ENCODE measurements at places on chromosomes 3 and 15.

DNA sequence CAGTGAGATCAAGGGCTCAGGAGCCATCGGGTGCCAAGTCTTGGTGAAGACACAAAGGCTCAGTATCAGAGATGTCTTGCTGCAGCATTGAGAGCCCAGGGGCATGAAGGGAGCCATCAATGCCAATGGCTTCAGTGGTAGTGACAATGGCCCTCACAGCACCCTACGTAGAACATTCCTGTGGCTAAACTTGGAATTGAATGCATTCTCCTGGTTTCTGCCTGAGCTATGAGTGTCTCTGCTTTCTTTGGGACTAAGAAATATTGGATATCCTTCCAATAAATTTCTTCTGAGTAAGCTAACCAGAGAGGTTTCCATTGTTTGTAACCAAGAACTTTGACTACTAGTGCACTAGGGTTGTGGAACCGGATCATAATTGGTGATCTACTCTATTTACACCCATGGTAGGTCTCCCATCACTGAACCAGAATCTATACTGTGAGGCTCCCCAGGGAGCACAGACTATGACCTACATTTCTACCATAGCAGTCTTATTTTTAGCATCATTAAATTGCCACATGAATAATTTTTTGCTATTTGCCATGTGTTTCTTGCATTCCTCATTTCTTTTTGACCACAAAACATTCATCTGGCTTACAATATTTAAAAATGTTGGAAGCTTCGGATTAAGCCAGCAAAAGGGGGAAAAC, 31.6 kb upstream of the PDZRN3 start:
- no peak for DNase-seq

DNA sequence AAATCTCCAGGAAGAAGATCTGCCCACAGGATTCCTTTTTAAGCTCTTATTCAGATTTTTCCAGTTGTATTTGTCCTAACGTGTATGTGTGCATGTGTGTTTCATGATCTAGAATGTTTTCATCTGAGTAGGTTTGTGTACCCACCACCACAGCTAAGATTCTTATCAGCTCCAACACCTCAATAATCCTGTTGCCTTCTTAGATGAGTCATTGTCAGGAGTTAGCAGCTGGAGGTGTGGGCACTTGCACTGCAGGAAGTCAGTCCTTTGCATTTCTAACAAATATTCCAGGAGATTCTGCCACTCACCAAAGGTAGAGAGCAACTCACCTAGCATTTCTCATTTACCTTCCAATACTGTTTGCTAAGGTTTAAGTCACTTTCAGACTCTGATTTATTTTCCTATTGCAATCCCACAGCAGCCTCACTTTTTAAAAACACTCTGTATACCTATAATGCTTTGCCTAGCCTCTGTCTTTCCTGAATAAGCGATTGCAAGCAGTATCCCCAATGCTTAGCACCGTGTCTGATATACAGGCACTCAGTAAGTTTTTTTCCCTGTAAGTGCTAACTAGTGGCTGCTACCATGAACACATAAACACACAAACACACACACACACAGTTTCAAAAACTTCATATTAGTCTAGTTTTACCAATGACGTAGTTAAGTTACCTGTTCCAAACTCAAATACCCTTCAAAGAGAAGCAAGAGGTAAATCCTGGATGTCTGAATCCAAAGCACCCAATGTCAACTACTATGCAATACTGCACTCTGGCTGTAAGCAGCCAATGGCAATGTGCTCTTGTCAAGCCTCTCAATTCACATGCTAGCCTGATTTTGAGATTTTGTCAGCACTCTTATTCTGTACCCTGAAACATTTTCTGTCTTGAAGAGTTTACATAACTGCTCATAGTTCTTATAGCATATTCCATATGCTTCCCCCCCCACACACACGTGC, 713.5 kb upstream of the LMCD1 start:
- no peak for DNase-seq

- no peak for DNase-seq
These were observed 29.2 kb downstream of the GJD2 start for GRCh38 chr15:34725556-34725955.

- DNase-seq: no peak
These were observed 995.3 kb downstream of the OTOL1 start for GRCh38 chr3:162491952-162492351.

DNA sequence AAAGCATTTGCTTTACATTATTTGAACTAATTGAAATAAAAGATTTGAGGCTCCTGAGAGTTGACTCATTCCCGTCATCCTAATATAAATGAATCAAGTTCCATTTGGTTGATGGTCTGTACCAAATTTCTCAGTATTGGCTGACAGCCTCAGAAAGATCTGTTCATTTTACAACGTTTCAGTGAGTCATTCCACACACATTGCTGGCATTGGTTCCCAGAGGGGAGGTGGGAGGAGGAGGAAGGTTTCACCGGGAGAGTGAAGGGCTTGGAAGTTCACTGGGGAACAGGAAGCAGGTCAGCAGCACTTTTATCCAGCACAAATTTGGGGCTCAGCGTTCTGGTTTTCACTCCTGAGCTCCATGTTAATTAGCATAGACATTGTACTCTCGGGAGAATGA, 176.7 kb upstream of the CADPS start:
- DNase-seq: no peak

DNA sequence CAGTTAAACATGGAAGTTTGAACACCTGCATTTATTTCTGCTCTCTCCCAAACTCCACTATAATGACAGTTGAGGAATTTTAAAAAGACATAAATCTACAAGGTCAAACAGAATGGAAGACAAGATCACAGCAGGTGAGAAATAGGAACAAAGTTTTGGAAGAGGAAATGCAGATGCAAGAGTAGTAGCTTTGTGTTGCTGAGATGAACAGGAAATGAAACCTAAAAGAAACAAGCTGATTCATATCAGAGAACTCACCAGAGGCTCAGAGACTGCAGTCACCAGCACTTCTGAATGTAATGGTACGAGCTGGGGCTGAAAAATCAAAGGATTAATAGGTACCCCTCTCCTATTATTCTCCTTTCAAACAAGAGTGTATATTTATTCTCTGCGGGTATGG, 459.9 kb downstream of the RAP2B start:
- DNase-seq: peak; percentile 23

- no peak for DNase-seq
These were observed 70.8 kb downstream of the ADAMTS9 start for GRCh38 chr3:64616953-64617352.

GRCh38 chr3:117433427-117433826, 723.8 kb downstream of the TUSC7 start:
- no peak for DNase-seq

DNA sequence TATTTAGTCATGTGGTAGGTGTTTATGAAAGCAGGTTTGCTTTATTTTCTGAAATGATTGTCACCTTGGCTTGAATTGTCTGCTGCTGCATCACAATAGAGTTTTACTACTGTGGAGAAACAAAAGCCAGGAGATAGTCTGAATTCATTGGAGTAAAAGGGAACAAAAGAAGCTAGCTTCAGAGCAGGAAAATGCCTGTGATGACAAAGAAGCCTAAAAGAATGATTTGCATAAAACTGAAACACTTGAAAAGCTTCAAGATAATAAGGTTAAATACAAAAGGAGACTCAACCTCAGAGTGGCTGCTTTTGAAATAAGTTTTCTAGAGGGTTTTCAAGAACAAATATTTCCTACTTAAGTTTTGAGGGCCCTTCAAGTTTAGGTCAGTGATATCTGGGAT, 138.3 kb downstream of the PTPRG start:
- DNase-seq: no peak

GRCh38 chr15:49282366-49282765, 112.3 kb downstream of the GALK2 start:
- DNase-seq: no peak

- no peak for DNase-seq
These were observed 15.8 kb upstream of the SST start for GRCh38 chr3:187685948-187686347.

DNA sequence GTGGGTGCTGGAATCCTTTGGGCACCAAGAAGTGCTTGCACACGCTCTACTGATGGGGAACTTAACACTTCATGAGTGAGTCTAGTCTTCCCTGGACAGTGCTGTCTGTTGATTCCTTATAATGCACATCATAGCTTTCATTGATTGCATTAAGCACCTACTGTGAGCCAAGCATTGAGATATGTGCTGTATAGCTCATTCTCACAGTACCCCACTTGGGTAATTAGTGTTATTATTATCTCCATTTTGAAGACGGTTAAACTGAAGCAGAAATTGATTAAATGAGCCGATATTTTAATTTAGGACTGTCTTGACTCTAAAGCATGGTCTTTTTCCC, 504 bp upstream of the PDHB start:
- no peak for DNase-seq

DNA sequence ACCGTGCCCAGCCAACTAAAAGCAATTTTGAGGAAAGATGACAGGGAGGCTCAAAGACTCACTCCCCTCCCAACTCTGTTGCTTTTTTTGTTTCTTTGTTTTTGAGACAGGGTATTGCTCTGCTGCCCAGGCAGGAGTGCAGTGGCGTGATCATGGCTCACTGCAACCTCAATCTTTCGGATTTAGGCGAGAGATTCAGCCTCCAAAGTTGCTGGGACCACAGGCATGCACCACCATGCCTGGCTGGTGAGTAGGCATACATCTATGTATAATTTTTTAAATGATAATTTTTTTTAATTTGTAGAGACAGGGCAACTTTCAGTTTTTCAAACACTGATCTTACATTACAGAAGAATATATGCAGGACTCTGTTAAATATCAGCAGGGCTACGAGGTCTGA, 15.8 kb upstream of the THUMPD3 start:
- DNase-seq: no peak

DNA sequence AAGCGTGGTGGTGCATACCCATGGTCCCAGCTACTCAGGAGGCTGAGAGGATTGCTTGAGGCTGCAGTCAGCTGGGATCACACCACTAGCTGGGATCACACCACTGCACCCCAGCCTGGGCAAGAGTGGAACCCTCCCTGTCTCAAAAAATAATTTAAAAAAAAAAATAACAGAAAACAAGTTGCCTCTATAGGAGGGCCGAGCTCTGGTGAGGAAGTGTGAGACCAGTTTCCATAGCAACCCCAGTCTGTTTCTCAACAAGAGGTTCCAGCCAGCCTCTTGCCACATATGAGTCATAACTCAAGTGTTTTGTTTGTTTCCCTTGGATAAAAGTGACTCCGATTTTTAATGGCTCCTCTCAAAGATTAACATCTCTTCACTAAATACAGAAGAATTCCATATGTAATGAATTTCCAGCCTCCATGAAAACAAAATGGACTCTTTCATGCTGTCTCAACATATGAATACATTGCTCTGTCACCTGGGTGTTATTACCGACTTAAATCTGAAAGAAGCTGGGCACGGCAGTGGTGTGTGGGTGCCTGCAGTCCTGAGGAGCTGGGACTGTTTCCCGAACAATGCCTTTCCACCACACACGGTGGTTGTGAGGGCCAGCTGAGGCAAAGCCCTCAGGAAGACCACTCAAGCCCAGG, 19.7 kb downstream of the TMEM43 start:
- DNase-seq: peak; percentile 100

DNA sequence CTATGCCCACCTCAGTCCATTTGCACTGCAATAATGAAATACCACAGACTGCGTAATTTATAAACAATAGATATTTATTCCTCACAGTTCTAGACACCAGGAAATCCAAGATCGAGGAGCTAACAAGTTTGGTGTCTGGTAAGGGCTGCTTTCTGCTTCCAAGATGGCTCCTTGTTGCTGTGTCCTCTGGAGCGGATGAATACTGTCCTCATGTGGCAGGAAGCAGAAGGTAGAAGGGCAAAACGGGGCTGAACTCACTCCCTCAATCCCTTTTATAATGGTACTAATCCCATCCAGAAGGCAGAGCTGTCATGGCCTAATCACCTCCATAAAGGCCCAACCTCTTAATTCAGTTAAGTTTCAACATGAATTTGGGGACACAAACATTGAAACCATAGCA, 75.3 kb downstream of the P2RY1 start:
- DNase-seq: no peak

DNA sequence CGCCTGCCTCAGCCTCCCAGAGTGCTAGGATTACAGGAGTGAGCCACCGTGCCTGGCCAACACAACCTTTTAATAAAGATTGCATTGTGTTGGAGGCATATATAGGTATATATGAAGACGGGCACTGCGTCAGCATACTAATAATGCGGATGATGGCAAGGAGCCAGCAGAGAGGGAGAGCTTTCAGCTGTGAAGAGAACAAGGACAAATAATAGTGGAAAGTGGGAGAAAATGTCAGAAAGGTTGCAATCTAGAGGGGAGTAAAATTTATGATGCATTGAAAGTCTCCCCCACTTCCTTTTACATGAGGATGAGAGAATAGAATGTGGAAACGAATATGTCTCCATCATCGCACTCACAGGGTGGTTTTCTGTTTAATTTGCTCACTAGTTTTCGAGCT, 170.5 kb upstream of the TBL1XR1 start:
- no peak for DNase-seq

- DNase-seq: no peak
These were observed 46.4 kb upstream of the SYNM start for GRCh38 chr15:99058421-99058870.

DNA sequence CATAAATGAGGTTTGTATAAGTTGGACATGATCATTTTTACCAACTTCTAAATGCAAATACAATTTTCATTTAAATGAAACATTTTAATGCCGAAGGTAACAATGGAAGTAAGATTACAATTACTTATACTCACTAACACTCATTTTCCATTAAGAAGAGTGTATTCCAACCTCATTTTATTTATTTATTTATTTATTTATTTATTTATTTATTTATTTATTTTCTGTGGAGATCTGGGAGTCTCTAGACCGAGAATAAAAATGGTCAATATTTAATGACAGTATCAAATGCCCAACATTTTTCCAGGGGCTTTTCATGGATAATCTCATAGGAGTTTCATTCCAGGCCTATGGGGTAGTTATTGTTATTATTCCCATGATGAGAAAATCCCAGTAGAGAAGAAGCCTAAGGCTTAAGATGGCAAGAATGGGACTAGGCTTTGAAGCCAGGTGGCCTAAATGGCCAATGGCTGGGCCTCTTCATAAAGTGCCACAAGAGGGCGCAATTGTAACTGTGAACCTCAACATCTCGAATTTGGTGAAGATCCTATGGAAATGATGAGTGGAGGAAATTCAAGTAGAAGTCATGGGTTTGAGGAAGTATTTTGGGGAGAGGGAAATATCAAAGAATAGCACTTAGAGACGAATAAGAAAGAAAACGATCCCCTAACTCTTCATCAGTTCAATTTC, 21.3 kb downstream of the VGLL3 start:
- DNase-seq: peak; percentile 65

- no peak for DNase-seq
These were observed 37.6 kb downstream of the ABTB1 start for GRCh38 chr3:127710155-127710941.

GRCh38 chr3:112773864-112774263, 72.8 kb downstream of the CD200R1L start:
- DNase-seq: no peak

DNA sequence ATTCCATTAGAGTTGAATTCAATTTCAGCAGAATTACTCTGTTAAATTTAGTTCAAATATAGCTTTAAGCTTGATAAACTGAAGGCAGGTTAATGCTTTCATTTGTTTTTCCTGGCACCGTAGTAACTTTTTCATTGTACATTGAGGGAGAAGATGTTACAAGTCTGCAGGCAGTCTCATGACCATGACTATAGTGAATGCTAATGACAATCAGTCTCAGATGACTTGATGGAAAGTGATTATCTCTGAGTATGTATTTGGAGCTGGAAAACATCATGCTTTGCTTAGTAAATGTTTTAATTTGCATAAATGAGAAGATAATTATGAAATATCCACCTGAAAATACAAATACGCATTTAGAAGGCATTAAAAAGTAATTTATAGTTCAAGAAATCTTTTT, 16.0 kb upstream of the RNF7 start:
- DNase-seq: no peak

Measured in AML-193 (cell line).